Neural crest cell (in vitro differentiated cells): ENCODE measurements at places on chromosomes 2 and 18. TPM values are rescaled to one million over a fixed set of nuclear protein-coding genes. Genes with fewer than 3 reads are reported as not detected.

Gene ALPG
- total RNA-seq = not detected in 2 replicates

Gene ATP8B1
- 0.05 and 0.09 TPM in 2 replicates for total RNA-seq

Gene FHL2
- total RNA-seq = 3.8 and 4.8 TPM in 2 replicates

Gene ZRANB3
- 14.6 and 18.6 TPM in 2 replicates for total RNA-seq

Gene SERPINB3
- not detected in 2 replicates for total RNA-seq

Gene BCS1L
- total RNA-seq = 41.7 and 45.2 TPM in 2 replicates

Gene NYAP2
- total RNA-seq = 0.35 and 0.36 TPM in 2 replicates

Gene MYOM1
- 0.89 and 1.4 TPM in 2 replicates for total RNA-seq

Gene DIPK1C
- not detected in 2 replicates for total RNA-seq

Gene SPATA3
- not detected in 2 replicates for total RNA-seq

Gene KLHL41
- total RNA-seq = 0.73 and 1.4 TPM in 2 replicates

Gene ZNF638
- total RNA-seq = 159 and 185 TPM in 2 replicates

Gene NBAS
- 58.7 and 61.6 TPM in 2 replicates for total RNA-seq

Gene FBXO36
- total RNA-seq = 3.2 and 3.5 TPM in 2 replicates

Gene CRYBA2
- total RNA-seq = not detected in 2 replicates

Gene IL36G
- total RNA-seq = not detected in 2 replicates

Gene KCNIP3
- 2.9 and 4.1 TPM in 2 replicates for total RNA-seq

Gene GALNT3
- 3.1 and 3.4 TPM in 2 replicates for total RNA-seq

Gene GALNT5
- total RNA-seq = 0.12 and 0.20 TPM in 2 replicates

Gene MALL
- 0.79 and 1.1 TPM in 2 replicates for total RNA-seq

Gene ST8SIA5
- total RNA-seq = 0.79 and 2.7 TPM in 2 replicates

Gene AQP12B
- total RNA-seq = not detected in 2 replicates

Gene PROC
- not detected in 2 replicates for total RNA-seq

Gene ASTL
- total RNA-seq = not detected in 2 replicates

Gene PIEZO2
- total RNA-seq = 15.5 and 17.0 TPM in 2 replicates

Gene ABCB11
- total RNA-seq = 0.07 and 0.11 TPM in 2 replicates

Gene SEPTIN2
- 466 and 490 TPM in 2 replicates for total RNA-seq

Gene GALNT14
- total RNA-seq = 1.4 and 1.5 TPM in 2 replicates

Gene FTCDNL1
- 1.5 and 1.6 TPM in 2 replicates for total RNA-seq

Gene C1QL2
- 0.14 TPM in 1 of 2 replicates, not detected in the other for total RNA-seq

Gene STARD6
- total RNA-seq = 0.35 TPM in 1 of 2 replicates, not detected in the other

Gene DSG4
- total RNA-seq = not detected in 2 replicates

Gene GPR39
- total RNA-seq = 0.25 and 0.35 TPM in 2 replicates

Gene EFR3B
- total RNA-seq = 40.7 and 41.2 TPM in 2 replicates

Gene C2orf80
- 0.73 and 1.0 TPM in 2 replicates for total RNA-seq

Gene RAD51AP2
- 0.16 and 0.23 TPM in 2 replicates for total RNA-seq

Gene OTX1
- 12.4 and 15.1 TPM in 2 replicates for total RNA-seq

Gene PCARE
- total RNA-seq = not detected in 2 replicates

Gene SCG2
- 8.6 and 8.8 TPM in 2 replicates for total RNA-seq

Gene GNLY
- total RNA-seq = not detected in 2 replicates

Gene RUFY4
- not detected in 2 replicates for total RNA-seq

Gene ITPRIPL1
- total RNA-seq = 24.2 and 25.6 TPM in 2 replicates

Gene STAT4
- 1.0 and 1.4 TPM in 2 replicates for total RNA-seq

Gene ALKAL2
- 0.63 and 0.82 TPM in 2 replicates for total RNA-seq

Gene DYSF
- 2.2 and 2.4 TPM in 2 replicates for total RNA-seq

Gene TMEM214
- 54.0 and 55.2 TPM in 2 replicates for total RNA-seq

Gene GPAT2
- not detected in 2 replicates for total RNA-seq
